ENCODE measurements at places on chromosomes 11 and 22. TPM values are rescaled to one million over a fixed set of nuclear protein-coding genes. Genes with fewer than 3 reads are reported as not detected.

- H3K4me1 ChIP-seq = no peaks in the 10 kb centered on the region
- no peak for DNase-seq
- peaks cover 34% of the 10 kb centered on the region for H3K36me3 ChIP-seq
- H3K4me3 ChIP-seq = no peak overlapping the region
- H3K27me3 ChIP-seq = no peaks in the 10 kb centered on the region
These were observed 18.1 kb downstream of the LRP4 start for GRCh38 chr11:46900091-46900746.

The CDCA5 gene
- total RNA-seq = 94.8 TPM

The PDGFB gene
- 7.1 TPM for total RNA-seq

The OR51E1 gene
- not detected for total RNA-seq

DNA sequence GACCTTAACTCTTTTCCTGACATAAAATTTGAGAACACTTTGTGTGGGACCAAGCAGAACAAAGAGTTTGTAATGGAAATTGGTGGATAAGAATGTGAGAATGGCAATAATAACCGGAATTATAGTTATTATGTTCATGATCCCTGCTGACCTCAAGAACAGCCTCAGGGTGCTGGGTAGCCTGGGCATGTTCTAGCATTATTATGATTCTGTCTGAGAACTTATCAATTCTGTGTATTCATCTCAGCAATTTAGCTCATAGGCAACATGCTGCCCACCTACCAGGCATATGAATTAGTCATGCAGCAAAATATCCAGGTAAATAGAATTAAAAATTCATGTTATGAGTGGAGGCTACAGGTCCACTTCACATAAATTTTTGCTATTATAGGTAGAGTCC lies 61.9 kb downstream of the CTSC start:
- no peak for DNase-seq
- H3K27me3 ChIP-seq = no peaks in the 10 kb centered on the region
- no peaks in the 10 kb centered on the region for H3K4me1 ChIP-seq
- peaks cover 8% of the 10 kb centered on the region for H3K36me3 ChIP-seq

DNA sequence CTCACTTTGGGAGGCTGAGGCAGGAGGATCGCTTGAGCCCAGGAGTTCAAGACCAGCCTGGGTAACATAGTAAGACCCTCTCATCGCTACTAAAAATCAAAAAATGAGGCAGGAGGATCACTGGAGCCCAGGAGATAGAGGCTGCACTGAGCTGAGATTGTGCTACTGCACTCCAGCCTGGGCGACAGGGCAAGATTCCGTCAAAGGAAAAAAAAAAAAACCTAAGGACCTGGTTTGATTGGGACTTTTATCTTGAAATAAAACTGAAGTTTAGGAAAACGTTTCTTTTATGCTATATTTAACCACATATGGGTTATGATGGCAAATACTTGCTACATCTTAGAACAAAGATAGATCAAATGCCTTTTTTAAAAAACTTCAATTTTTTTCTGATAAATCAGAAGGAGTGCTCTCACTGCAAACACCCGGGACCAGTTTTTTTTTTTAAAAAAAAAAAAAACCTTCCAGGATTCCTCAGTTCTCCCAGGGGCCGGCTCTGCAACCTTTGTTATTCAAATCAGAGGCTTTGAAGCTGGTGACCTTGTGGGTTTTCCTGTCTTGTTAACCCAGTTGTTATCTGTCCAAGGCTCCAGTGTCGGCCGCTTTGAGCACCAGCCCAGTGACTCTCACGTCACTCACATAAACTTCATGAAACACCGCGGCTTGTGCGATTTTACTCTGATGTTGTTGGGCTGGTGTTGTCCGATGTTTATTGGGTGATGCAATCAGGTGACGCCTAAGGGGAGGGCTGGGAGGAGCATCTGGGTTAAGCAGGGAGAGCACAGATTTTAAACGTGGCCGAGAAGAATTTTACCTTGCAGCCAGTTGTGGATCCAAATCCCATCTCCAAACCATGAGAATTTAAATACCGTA lies 24.7 kb upstream of the SLC22A12 start:
- peak overlapping the region; percentile 12 for H3K27ac ChIP-seq
- no peaks in the 10 kb centered on the region for H3K27me3 ChIP-seq
- DNase-seq = peak; percentile 81
- H3K4me3 ChIP-seq = peak overlapping the region; percentile 66

The SPDYC gene
- 0.44 TPM for total RNA-seq

The SEC14L6 gene
- 1.1 TPM for total RNA-seq

DNA sequence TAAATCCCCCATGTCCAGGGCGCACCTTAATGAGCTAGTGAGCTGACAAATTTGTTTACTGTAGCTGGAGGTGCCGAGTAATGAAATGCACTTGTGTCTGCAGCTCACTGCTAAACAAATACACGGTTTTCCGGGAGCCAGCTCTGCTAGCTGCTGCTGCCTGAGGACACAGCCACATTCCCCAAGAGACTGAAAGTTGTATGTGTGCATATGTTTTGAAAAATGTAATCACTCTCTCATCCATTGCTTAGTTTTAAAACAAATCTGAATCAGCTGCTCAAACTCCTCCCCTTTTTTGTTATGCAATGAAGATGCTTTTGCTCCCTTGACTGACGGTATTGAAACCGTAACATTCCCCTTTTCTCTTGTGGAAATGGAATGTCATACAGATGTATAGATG lies 62.4 kb upstream of the NNMT start:
- DNase-seq = no peak
- H3K4me1 ChIP-seq = peaks cover 4% of the 10 kb centered on the region
- no peaks in the 10 kb centered on the region for H3K36me3 ChIP-seq
- H3K27me3 ChIP-seq = no peaks in the 10 kb centered on the region
- peak overlapping the region; percentile 69 for H3K4me3 ChIP-seq

DNA sequence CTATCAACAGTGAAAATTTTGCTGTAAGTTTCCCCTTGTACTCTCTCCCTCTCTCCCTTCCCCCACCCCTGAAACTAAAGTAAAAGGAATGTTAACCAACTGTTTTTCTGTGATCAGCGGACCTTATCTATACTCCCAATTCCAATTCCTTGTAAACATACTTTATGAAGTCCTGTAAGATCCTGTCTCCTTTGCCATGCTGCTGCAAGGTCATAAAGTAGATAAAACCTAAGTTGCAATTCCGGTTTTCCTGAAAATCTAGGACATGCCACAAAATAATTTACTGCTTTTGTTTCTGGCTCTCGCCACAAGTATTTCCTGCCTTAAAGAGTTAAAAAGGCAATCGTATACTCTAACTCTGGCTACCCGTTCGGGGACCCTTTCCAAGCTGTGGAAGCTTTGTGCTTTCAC lies 1469.0 kb downstream of the LRRC4C start:
- H3K4me1 ChIP-seq = no peaks in the 10 kb centered on the region
- no peak overlapping the region for H3K27ac ChIP-seq
- DNase-seq = no peak
- H3K4me3 ChIP-seq = no peak overlapping the region
